Activated T-helper 2 cell treated with anti-CD3 and anti-CD28 coated beads, Interferon-gamma antibody, Interleukin-2, Interleukin-4, amounts not matched to agents 10 μg/mL and 5 μg/mL and 100 μg/mL, durations not matched to agents 14 hours and 24 hours and 36 hours (primary cell): ENCODE measurements at places on chromosomes 7 and 10. TPM values are rescaled to one million over a fixed set of nuclear protein-coding genes. Genes with fewer than 3 reads are reported as not detected.

The UCN3 gene
- total RNA-seq: not detected in 2 replicates

DNA sequence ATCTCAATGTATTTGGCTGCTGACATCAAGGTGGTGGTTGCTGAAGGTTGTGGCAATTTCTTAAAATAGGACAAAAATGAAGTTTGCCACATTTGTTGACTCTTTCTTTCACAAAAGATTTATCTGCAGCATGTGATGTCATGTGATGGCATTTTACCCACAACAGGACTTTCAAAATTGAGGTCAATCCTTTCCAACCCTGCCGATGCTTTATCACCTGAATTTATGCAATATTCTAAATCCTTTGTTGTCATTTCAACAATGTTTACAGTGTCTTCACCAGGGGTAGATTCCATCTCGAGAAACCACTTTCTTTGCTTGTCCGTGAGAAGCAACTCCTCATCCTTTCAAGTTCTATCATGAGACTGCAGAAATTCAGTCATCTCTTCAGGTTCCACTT is 40.6 kb upstream of the SLC16A12 start:
- DNase-seq: no peak

GRCh38 chr7:67309764-67310549 is 313.3 kb downstream of the TYW1 start:
- no peak for DNase-seq

The TRIM50 gene
- not detected in 2 replicates for total RNA-seq
